ENCODE measurements at places on chromosomes 1 and 21.

- no peak for DNase-seq
Observed at GRCh38 chr1:207919523-207920170, 8.7 kb upstream of the CD34 start.

GRCh38 chr1:38269923-38270848 lies 223.6 kb upstream of the POU3F1 start:
- DNase-seq, result no peak

DNA sequence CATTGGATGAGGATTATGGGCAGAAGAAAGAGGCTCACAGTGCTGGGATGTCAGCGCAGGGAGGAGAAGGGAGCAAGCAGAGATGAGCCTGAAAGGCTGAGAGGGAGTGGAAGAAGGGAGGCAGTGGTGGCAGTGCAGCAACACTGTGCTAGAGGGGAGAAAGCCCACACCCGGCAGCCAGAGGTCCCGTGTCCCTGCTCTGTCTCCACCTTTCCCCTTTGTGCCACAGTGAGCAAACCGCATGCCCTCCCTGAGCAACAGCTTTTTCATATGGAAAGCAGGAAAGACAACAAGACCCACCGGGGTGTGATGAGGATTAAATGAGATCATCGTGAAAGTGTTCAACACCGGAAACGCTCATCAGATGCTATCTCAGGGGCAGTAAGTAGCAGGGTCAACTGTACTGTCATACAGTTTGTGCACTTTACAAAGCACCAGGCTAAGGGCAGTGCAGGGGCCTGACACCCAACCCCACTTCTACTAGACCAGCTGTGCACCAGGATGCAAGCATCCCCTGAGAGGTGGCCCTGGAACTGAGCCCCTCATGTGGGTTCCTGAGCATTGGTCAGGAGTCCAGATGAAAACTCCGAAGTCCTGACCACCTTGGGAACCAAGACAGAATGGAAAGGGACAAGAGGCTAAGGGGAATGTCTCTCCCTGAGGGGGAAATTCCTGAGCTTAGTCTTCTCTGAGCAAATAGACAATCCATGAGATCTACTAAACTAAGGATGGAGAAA lies 9.1 kb downstream of the NHLH1 start:
- no peak for DNase-seq

GRCh38 chr1:230985711-230986110 lies 6.8 kb downstream of the ARV1 start:
- no peak for DNase-seq

- no peak for DNase-seq
Observed at GRCh38 chr1:175494950-175495349, 248.4 kb downstream of the TNR start.

Measured in effector memory CD8-positive, alpha-beta T cell (primary cell).